ENCODE measurements at places on chromosomes 4 and X. TPM values are rescaled to one million over a fixed set of nuclear protein-coding genes. Genes with fewer than 3 reads are reported as not detected.

DNA sequence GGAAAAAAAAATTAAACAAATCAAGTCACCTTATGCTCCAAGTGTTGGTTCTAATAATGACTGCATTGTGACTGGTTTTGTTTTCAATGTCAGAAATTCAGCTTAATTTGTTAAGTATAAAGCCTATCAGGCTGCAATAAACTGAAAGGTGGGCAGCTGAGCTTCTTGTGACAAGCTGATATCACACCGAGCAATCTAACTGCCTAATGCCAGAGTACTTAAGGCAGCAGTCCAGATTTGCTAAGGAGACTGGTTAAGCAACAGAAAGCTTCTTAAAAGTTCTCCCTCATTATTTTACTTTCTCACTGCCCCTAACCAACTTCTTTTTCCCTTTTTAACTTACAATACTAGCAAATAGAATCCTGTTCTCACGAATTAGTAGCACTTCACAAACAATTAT, 201.0 kb downstream of the MAB21L2 start:
- no peak for DNase-seq

CACNA1F gene
- total RNA-seq = not detected

DNA sequence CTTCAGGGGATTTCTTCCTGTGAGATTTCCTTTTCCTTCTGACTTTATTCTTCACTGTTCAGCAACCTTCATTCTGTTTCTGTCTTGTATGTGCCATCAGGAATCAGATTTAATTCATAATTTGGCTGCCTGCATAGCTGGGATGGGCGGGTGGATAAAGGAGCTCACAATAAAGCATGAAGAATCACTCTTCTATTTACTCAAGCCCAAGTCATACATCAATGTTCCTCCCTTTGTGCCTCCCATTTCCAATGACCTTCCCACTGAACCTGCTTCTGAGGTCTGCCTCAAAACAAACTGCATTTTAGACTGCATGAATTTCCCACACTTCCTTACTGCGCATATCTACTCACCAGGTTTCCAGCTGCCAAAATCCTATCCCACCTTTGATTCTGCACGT, 14.0 kb downstream of the PDGFC start:
- no peak for DNase-seq

CTAG1B gene
- total RNA-seq = not detected

Data from osteoblast (primary cell).